ENCODE measurements at places on chromosomes 1 and 21. TPM values are rescaled to one million over a fixed set of nuclear protein-coding genes. Genes with fewer than 3 reads are reported as not detected.

The HOOK1 gene
- total RNA-seq = 18.5 TPM

DNA sequence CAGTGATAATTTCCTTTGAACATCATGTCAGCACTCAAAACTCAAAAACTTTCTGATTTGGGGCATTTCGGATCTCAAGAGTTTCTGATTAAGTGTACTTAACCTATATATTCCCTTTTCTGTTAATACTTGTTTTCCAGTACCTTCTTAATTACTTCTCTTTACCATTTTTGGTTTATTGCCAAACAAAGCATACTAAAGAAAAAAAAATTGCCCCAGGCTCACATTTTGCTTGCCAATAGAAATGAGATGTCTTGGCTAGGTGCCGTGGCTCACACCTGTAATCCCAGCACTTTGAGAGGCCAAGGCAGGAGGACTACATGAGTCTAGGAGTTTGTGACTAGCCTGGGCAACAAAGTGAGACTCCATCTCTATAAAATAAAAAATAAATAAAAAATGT, 4.8 kb downstream of the PSMD4 start:
- no peak overlapping the region for H3K4me3 ChIP-seq
- no peak overlapping the region for H3K27ac ChIP-seq
- H3K36me3 ChIP-seq = peaks cover 25% of the 10 kb centered on the region
- H3K4me1 ChIP-seq = peaks cover 14% of the 10 kb centered on the region

The SLC44A3 gene
- 31.6 TPM for total RNA-seq

DNA sequence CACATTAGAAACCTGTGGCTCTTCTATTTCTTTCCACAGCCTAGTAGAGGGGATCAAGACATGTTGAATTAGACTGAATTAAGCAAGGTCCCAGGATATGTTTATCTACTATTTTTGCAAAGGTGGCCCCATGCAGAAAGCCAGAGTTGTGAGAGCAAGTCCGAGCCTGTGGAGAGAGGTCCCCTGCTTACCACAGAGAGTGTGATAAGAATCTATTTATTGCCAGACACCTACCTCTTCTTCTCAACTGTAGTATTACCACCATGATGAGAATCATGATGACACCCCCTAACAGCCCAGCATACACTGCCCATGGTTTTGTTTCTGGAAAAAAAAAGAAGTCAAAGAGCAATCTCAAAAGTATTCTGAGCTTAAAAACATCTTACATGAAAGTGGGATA, 23.0 kb downstream of the SLAMF1 start:
- no peak for DNase-seq
- H3K4me3 ChIP-seq = no peak overlapping the region
- no peaks in the 10 kb centered on the region for H3K4me1 ChIP-seq
- H3K27me3 ChIP-seq = no peaks in the 10 kb centered on the region
- H3K36me3 ChIP-seq = no peaks in the 10 kb centered on the region
- no peak overlapping the region for H3K27ac ChIP-seq
